ENCODE measurements at places on chromosomes 11 and 22.

GRCh38 chr22:38220163-38220562, 18.4 kb downstream of the MAFF start:
- DNase-seq: no peak

- DNase-seq: no peak
These were observed 237.2 kb downstream of the DDX10 start for GRCh38 chr11:108902027-108902469.

GRCh38 chr11:20060181-20060580, 100.1 kb downstream of the DBX1 start:
- DNase-seq: no peak

- DNase-seq: no peak
These were observed 187.4 kb upstream of the NAV2 start for GRCh38 chr11:19525276-19525675.

Data from stimulated activated CD4-positive, alpha-beta T cell treated with anti-CD3 and anti-CD28 coated beads, TNF-alpha, amount 100 ng/mL, for 1 hour (primary cell).